ENCODE measurements at places on chromosomes 13 and 19. TPM values are rescaled to one million over a fixed set of nuclear protein-coding genes. Genes with fewer than 3 reads are reported as not detected.

Gene WDR62
- total RNA-seq, result 12.6 TPM

Gene RGS9BP
- total RNA-seq, result 0.07 TPM

GRCh38 chr13:22270881-22271280, 600.0 kb downstream of the FGF9 start:
- no peak for DNase-seq

GRCh38 chr13:23771956-23772355, 117.2 kb downstream of the MIPEP start:
- DNase-seq, result peak; percentile 84
